ENCODE measurements at places on chromosomes 6 and 20.

DNA sequence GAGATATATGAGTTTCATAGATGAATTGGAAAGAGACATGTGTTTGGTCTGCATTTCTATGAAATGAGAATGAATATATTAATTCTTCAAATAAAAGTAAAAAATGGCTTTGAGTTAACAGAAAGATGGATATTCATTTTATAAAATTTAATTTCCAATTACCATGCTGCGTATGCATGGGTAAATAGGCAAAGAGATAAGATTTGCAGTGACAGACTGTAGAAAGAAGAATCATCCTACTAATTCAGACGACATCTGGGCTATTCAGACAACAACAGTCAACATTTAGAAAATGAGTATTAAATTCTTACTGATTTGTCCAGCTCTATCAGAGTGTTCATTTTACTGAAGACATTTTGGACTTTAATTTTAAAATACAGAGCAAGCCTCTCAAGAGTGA is 602.2 kb upstream of the NRSN1 start:
- DNase-seq = no peak

- no peak for DNase-seq
These were observed 46.7 kb downstream of the TMEM170B start for GRCh38 chr6:11584244-11584643.

- peak; percentile 0 for DNase-seq
These were observed 34.9 kb downstream of the ASCC3 start for GRCh38 chr6:100846276-100846675.

- DNase-seq = no peak
These were observed 198.9 kb downstream of the TSHZ2 start for GRCh38 chr20:53171065-53171464.

- DNase-seq = no peak
These were observed 160.3 kb downstream of the EDN1 start for GRCh38 chr6:12450467-12450866.

GRCh38 chr6:137692806-137693205 is 174.3 kb upstream of the TNFAIP3 start:
- DNase-seq = no peak

- no peak for DNase-seq
These were observed 115.0 kb downstream of the TSHZ2 start for GRCh38 chr20:53087037-53087777.

DNA sequence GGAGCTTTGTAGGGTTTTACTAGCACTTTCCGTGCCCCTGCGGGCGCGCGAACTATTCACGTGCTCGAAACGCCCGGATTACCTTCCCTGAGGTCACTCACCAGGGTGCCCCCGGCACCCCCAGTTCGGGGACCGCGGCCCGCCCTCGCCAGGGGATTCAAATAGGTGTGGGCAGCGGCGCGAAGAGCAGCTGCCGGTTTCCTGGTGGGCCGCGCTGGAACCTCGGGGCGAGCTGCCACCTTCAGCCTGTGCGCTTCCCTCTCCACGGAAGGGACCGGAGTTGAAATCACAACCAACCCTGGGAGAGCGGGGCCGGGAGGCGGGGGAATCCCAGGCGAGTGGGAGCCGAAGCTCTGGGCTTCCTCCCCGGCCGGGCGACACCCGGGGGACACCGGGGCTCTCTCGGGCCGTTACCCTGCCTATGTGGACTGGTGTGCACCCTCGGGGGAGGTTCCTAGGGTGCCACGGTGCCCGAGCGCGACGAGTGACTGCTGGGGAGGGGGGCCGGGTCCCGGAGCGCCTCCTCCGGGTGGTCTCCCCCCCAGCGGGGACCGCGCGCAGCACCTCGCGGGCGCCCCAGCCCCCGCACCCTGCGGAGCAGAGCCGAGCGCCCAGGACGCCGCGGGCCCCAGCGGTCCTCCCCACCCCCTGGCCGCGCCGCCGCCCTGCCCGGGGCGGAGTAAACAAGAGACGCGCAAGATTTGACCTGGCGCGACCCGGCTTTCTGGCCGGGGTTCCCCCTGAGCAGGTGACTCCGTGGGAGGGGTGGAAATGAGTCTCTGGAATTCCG is 2.1 kb upstream of the HIVEP2 start:
- DNase-seq = no peak

- DNase-seq = no peak
These were observed 133.4 kb downstream of the PRND start for GRCh38 chr20:4855097-4855496.

DNA sequence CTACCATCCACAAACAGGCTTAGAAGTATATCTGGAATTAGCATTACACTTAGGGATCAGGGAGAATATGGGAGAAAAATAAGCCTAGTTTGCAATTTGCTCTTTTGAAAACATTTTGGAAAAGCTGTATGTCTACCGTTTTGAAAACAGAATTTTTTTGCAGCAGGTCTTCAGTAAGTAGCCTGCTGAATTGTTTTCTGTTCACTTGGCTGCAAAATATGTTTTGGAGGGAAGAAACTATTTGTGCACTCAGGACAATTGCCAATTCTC is 39.6 kb downstream of the ILRUN start:
- DNase-seq = no peak

DNA sequence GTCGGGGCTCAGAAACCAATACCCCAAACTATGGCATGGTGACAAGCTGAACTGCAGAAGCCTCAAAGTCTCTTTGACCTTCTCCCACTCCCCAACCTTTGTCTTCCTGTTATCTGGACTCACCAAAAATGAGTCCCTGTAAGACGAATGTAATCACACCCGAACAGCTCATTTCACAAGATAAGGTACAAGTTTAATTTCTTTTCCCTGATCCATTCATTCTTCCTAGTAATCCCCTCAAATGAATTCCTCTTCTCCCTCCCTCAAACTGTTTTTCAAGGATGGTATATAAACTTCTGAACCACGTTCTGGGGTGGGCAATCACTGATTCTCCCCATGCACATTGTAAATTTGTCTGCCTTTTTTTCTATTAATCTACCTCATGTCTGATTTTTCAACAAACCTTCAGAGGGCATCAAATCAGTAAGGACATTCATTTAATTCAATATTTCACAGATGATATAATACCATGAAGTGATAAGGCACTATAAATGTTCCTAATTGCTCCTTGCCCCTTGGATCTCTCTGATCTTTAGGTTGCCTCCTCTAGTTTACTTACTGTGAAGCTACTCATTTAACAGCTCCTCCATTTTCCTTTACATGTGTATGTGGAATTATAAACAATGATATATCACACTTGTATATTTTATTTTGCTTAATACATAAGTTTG is 77.2 kb downstream of the OR2B2 start:
- DNase-seq = no peak

DNA sequence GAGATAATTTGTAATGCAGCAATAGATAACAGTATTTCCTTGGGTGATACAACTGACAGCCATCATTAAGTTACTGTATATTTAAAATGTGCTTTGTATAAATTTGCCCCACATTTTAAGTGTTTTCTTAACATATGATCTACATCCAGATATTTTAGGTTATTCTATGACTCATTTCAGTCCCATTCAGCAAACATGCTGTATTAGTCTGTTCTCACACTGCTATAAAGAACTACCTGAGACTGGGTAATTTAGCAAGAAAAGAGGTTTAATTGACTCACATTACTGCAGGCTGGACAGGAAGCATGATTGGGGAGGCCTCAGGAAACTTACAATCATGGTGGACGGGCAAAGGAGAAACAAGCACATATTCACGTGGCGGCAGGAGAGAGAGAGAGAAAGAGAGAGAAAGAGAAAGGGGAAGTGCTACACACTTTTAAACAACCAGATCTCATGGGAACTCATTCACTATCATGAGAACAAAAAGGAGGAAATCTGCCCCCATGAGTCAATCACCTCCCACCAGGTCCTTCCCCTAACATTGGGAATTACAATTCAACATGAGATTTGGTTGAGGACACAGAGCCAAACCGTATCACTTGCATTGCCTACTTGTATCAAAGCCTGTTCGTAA is 9.6 kb upstream of the CHD6 start:
- DNase-seq = no peak

GRCh38 chr6:152775428-152775827 is 24.8 kb downstream of the VIP start:
- DNase-seq = no peak

DNA sequence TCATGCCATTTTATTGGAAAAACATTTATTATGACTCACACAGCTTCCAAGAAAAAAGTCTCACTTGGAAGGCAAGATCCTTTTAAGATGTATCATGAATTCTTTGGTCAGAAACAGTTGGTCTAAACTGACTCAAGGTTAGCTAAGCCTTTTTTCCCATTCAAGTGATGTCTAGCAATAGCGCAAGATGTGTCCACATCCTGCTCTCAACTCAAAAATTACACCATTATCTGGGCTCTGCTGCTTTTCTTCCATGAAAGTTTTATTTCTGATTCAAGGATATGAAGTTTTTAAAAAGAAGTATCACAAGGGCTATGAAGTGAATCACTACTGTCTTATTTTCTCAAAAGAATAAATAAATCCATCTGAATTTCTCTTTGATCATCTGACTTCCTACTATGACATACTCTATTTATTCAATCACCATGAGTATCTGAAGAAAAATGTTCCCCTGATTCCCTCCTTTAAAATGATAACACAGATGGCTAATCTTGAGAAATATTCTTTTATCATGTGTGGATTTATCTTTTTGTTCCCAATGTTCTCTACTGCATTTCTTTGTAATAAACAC is 139.2 kb downstream of the AHI1 start:
- no peak for DNase-seq

DNA sequence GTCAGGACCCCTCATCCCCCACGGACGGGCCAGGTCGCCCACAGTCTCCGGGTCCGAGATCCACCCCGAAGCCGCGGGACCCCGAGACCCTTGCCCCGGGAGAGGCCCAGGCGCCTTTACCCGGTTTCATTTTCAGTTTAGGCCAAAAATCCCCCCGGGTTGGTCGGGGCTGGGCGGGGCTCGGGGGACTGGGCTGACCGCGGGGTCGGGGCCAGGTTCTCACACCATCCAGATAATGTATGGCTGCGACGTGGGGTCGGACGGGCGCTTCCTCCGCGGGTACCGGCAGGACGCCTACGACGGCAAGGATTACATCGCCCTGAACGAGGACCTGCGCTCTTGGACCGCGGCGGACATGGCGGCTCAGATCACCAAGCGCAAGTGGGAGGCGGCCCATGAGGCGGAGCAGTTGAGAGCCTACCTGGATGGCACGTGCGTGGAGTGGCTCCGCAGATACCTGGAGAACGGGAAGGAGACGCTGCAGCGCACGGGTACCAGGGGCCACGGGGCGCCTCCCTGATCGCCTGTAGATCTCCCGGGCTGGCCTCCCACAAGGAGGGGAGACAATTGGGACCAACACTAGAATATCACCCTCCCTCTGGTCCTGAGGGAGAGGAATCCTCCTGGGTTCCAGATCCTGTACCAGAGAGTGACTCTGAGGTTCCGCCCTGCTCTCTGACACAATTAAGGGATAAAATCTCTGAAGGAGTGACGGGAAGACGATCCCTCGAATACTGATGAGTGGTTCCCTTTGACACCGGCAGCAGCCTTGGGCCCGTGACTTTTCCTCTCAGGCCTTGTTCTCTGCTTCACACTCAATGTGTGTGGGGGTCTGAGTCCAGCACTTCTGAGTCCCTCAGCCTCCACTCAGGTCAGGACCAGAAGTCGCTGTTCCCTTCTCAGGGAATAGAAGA is 978 bp downstream of the HLA-A start:
- no peak for DNase-seq

DNA sequence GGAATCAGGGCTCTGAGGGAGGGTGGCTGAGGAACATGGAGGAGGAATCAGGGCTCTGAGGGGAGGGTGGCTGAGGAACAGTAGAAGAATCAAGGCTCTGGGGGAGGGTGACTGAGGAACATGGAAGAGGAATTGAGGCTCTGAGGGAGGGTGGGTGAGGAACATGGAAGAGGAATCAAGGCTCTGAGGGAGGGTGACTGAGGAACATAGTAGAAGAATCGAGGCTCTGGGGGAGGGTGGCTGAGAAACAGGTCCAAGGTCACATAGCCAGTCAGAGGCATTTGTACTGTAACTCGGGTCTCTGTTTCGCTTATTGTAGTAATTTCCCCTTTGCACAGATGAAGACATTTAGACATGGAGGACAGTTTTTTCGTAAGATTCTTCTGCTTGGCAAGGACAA is 164.8 kb downstream of the SOBP start:
- DNase-seq = no peak

All from NCI-H1092 treated with DMSO at 0.1 percent for 48 hours (cell line).